Spinal cord (tissue), 10 donors: ENCODE measurements at places on chromosomes 13 and 19.

- DNase-seq: no peak
These were observed 20.7 kb upstream of the XPO4 start for GRCh38 chr13:20923272-20923671.

GRCh38 chr19:13154241-13154778, 4.1 kb downstream of the IER2 start:
- no peak for DNase-seq

GRCh38 chr13:28653111-28653510, 5.8 kb upstream of the POMP start:
- no peak for DNase-seq

- no peak for DNase-seq
These were observed 3.6 kb downstream of the GJA3 start for GRCh38 chr13:20157151-20157796.

DNA sequence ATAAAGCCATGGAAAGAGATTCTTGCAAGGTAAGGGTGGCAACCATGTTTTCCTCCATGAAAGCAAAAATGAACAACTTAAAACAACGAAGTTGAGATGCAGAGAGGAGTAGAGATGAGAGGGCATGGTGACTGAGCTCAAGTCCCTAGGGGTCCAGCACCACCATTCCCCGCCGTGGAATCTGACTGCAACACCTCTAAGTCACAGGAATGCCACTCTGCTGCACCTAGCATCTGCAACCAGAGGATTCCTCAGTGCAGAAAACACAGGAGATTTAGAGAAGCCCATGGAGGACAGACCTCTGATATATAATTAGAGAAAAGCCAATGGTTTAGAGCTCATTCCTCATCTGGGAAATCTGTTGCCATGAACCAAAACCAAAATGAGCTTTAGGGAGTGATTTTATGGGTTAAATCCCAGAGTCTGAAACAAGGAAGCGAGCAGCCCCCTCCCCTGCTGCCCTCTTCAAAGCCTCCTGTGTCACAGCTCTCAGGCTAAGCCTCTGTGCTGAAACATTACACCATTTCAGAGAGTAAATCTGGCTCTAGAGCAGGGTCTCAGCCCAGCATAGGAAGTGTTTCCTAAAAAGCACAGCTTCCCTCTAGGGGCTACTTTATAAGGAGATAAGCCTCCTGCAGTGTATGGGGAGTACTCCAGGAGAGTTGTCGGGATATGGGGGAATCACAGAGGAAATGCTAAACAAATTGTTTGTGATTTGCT, 1043.6 kb downstream of the UQCRFS1 start:
- DNase-seq: peak; percentile 7

DNA sequence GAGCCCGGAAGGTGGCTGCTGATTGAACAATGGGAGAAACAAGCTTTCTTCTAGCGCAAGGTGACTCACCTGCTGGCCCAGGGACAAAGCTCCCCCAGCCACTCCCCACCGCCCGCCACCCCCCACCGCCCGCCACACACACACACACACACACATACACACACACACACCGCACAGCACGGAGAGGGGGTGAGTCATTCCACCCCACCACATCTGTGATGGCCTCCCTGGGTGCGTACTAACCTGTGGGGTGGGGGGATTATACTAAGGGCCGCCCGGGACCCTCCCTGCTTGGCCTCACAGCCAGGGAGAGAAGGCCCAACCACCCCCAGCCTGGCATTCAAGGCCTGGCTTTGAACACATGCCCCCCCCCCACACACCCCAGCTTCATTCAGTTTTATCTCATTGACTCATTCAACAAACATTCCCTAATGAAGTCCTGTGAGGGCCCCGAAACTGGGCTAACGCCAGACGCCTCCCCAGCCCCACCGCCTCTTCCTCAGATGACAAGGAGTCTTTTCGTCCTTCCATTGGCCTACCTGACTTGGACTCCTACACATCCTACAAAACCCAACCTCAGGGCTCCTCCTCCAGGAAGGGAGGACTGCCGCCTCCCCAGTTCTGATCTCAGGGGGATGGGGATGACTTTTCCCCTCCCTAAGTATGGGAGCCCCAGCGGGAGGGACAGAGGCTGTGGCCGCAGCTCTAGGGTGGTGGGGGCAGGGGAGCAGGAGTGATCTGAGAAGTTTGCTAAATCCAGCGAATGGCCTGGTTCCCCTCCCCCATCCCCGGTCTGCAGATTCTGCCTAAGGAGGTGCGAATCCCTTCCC, 5.8 kb upstream of the ONECUT3 start:
- DNase-seq: no peak

- no peak for DNase-seq
These were observed 164.2 kb upstream of the SOX1 start for GRCh38 chr13:111902726-111903125.

DNA sequence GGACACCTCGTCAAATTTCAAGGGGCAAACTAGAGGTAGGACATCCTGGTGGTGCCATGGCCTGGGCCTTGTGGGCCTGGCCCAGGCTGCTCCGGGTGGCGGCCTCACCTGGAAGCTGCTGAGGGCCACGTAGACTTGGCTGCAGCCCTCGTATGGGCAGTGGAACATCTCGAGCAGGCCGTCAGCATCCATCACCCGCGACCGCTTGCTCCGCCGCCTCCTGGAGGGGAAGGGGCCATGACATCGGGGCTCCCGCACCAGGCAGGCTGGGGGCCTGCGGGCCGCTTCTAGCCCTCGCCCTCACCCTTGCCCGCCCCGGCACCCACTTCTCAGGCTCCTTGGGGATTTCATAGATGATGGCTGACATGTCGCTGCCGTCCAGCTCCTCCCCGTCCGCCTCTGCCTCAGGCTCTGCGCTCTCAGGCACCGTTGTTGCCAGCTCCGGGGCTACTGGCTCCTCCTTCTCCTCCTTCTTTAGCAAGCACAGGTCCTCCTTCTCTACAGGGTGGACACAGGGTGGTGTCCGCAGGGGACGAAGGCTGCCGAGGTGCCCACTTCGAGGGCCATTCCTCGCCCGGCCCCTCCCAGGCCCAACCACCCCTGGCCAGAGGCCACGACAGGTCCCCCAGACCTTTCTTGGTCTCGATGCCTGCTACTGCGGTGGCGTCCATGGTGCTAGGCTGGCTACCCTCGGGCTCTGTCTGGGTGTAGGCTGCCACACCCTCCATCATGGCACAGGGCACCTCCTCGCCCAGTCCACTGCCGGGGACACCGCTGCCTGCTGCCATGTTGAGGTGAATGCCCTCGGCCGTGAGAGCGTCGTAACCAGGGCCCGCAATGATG, 6.0 kb upstream of the ELAVL3 start:
- no peak for DNase-seq

- DNase-seq: no peak
These were observed 47.8 kb downstream of the PEPD start for GRCh38 chr19:33473653-33474305.

- DNase-seq: no peak
These were observed 25.6 kb upstream of the NDFIP2 start for GRCh38 chr13:79455331-79455730.

GRCh38 chr19:46134527-46134926, 10.0 kb upstream of the IGFL3 start:
- no peak for DNase-seq

DNA sequence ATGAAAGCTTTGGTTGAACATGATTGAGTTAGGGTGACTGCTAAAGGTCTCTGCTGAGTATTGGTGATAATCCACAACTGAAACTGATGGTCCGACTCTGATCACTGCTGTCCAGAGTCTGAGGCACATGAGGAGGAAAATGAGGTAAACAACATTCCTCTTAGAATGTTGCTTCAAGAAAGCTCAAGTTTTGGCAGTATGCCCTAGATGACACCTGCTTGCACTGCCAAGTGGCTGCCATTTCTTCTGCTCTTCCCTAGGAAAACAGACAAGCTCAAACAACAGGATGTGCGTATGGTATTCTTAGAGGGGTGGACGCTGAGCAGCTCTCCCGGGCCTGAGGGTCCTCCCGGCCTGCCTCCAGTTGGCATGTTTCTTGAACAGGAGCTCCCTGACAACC, 15.2 kb upstream of the MTIF3 start:
- DNase-seq: no peak

GRCh38 chr19:16022251-16022650, 54.0 kb upstream of the TPM4 start:
- no peak for DNase-seq

DNA sequence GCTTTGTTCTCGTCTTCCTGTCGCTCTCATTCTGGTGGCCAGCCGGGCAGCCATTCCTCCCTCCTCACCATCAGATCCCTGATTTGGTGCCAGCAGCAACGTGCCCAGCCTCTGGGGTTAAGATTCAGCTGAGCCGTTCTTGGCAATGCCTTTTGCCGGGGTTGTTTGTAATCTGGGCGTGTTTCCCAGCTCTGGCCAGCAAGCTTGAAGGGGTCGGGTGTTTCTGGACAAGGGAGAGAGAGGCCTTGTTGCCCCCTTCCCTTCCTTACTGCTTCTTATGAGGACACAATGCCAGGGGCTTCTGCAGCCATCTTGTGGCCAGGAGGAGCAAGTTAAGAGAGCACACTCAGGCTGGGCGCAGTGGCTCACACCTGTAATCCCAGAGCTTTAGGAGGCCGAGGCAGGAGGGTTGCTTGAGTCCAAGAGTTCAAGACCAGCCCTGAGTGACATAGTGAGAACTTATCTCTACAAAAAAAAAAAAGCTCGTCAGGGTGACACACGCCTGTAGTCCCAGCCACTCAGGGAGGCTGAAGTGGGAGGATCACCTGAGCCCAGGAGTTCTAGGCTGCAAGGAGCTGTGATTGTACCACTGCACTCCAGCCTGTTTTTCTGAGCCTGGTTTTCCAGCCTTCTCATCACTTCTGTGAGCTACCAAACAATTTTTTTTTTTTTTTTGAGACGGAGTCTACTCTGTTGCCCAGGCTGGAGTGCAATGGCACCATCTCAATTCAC, 10.7 kb upstream of the CRTC1 start:
- DNase-seq: peak; percentile 61

GRCh38 chr19:48329167-48329891, 4.0 kb downstream of the EMP3 start:
- no peak for DNase-seq

DNA sequence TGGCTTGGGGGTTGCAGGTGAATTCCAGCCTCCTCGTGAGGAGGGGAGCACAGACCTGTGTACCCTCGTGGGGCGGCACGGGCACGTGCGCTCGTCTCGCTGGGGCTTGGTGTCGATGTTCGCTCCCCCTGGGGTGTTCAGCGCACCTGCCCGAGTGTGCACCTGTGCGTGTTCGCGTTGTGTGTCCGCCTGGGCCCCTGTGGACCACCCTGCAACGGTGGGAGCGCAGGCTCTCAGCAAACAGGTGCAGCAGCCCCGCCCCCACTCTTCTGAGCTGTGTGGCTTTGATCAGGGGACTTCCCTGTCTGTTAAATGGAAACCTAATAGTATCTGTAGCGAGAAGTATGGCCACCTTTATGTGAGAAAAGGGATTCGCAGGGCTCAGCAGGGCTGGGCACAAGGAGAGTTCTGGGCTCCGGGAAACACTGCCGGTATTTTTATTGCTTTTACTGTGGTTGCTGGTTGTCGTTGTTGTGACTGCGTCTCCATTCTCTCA, 549 bp downstream of the SMIM17 start:
- no peak for DNase-seq

DNA sequence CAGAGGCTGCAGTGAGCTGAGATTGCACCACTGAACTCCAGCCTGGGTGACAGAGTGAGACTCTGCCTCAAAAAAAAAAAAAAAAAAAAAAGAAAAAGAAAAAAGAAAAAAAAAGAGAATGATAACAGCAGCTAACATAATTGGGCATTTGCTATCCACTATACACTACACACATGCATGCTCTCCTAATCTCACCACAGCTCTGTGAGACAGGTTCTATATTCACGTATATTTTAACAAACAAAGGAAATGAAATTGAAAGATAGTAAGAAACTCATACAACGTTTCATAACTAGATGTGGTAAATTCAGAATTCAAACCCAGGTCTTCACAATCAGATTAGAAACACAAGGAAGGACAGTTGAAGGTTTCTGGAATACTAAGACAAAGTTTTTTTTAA, 265.7 kb downstream of the DIAPH3 start:
- no peak for DNase-seq

DNA sequence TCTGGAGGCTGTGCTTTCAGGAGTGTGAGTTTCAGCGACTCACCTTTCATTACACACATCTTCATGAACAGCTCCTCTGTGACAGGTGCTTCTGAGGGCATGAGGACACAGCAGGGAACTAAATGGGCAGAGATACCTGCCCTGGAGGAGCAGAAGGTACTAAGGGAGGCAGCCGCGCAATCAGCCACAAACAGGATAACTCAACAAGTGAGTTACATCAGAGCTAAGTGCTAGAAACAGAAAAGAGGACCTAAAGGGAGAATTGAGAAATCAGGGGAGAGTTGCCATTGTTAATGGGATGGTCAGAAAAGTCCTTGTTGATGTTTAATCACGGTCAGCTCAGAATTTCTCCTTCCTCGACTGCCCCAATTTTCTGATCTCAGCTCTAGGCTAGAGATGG, 42.5 kb downstream of the SYDE1 start:
- no peak for DNase-seq

GRCh38 chr19:35144600-35145436, 1.8 kb downstream of the FXYD7 start:
- DNase-seq: no peak

- peak; percentile 82 for DNase-seq
These were observed 18.2 kb downstream of the IL17D start for GRCh38 chr13:20721454-20722357.

DNA sequence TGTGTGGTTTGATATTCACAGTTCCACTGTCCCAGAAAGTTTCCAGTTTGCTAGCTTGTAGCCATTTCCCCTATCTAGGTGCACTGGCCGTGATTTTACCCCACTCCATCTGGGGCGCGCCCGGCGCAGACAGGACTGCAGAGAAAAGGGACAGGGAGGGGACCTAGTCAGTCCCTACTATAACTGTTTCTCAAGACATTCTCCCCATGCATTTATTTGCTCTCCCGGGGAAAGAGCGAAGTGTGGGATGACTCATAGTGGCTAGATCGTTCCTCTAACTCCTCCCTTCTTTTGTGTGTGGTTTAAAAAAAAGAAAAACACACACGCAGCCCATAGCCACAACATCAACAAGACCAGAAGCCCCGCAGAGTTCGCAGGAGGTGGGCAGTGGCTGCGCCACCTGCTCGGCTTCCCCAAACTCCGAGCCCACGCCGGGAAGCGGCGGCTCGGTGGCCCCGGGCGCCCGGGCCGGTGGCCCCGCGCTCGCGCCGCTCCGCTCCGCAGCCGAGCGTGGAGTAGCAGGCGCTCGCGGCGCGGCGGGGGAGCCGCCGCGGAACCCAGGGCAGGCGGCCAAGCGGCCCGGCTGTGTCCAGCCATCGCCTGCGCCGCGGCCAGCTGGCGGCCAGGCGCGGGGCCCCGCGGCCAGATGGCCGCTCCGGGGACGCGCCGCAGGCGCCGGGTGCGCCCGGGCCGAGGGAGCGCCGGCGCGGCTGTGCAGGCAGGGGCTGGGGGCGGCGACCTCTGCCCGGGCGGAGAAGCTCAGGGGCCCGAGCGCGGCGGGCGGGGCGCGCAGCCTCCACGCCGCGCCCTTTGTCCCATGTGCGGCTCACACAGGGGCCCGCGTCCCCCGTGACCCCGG, 653 bp downstream of the TMTC4 start:
- DNase-seq: no peak

GRCh38 chr19:45211751-45212381, 33.3 kb downstream of the BLOC1S3 start:
- no peak for DNase-seq
